Activated T-cell treated with anti-CD3 and anti-CD28 coated beads for 1 hour (primary cell): ENCODE measurements at places on chromosomes 5 and 9.

GRCh38 chr9:89249001-89249400, 62.0 kb upstream of the CKS2 start:
- no peak for DNase-seq

DNA sequence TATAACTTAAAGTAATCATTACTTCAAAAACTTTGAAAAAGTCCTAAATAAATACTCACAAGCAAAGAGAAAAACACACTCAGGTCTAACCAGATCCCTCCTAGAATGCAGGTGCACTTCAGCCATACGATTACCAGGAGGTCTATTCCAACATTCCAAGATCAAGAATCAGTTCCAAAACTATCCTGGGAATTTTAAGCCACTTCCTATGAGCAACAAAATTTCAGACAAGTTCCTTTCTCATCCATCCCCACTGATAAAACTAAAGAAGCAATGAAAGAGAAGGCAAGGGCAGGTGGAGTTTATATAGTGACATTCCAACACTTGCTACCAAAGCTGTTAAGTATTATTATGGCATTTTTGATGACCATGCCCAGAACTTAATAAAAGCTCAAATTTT, 29.6 kb downstream of the MLLT3 start:
- no peak for DNase-seq

DNA sequence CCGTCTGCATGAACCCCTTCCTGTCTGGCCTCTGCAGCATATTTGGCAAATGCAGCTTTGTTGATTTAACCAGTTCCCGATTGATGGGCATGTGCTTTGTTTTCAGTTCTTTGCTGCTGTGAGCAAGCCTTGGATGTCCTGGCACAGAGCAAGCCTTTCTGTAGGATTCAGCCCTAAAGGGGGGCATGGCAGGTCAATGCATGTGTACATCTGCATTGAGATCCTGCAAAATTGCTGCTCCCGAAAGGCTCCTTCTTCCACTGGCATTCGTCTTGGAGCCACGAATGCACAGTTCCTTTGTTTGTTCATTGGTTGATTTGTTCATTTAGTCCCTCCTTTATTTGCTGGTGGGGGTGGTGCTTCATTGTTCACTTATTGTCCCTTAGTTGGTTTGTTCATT, 34.8 kb downstream of the COL5A1 start:
- DNase-seq: no peak

DNA sequence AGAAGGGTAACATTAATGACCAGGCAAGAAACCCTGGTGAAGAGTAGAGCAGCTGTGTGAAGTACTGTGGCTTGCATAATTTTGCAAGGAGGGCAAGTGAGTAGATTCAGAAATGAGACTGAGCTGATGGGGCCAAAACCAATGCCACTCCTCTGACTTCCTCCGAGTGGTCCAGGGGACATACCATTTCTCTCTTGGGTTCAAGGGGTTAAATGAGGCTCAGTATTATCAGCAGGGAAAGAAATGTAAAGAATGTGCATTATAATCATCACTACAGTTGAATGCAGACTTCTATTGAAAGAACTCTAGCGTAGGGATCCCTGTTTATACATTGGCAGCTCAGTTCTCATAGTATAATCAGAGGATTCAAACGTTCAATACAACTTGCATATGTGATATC, 9.9 kb downstream of the POLR3G start:
- DNase-seq: no peak

DNA sequence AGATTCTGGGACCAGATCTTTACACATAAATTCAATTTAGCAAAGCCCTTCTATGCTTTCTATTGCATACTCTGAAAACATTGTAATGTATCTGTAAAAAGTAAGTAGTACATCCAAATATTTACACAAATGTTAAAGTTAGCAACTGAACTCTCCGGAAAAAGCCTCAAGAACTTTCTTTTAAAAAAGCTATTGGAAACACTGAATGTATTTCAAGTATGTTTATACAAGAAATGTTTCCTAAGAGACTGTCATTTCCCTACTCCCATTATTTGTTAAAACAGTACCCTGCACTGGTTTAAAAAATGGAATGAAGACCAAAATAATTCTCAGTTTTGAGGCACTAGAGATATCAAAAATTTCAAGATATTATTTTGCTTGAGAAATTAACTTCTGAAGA, 44.8 kb upstream of the TRIM36 start:
- DNase-seq: no peak

DNA sequence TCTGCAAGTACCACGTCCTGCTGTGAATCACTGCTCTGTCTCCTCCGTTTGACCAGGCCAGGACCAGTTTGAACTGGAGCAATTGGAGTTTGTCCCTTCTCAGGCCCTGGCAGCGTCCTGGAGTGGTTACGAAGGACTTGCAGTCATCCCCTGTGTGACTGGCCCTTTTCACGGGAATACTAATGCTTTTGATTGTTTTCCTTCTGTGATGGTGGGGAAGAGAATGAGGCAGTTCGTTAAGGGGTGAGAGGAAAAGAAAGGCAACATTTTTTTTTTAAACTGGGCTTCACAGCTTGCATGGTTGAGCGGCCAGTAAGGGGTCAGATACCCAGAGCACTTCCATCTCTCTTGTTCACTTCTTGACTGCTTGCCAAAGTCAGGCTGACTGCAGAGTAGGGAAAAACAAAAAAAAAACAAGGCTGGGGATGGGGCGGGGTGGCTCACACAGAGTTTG, 153.5 kb upstream of the STK32A start:
- DNase-seq: no peak

DNA sequence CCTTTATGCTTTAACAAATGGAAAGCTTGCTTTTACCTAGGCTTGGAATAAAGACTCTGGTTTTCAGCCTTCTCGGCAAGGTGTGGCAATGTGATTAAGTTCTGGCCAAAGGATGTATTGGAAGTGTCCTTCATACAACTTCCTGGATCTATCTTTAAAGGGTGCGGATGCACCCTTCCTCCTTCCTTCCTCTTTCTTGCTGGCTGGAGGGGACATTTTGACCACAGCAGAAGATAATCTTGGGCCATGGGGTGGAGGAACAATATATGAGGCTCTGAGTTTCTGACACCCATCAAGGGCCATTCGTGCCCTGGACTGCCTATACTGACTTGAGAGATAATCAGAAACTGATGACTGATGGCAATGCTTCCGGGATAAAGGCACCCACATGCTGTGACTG, 145.7 kb downstream of the ACER2 start:
- no peak for DNase-seq
